NCI-H446 treated with DMSO at 0.1 percent for 48 hours (cell line): ENCODE measurements at places on chromosomes 5 and 9.

DNA sequence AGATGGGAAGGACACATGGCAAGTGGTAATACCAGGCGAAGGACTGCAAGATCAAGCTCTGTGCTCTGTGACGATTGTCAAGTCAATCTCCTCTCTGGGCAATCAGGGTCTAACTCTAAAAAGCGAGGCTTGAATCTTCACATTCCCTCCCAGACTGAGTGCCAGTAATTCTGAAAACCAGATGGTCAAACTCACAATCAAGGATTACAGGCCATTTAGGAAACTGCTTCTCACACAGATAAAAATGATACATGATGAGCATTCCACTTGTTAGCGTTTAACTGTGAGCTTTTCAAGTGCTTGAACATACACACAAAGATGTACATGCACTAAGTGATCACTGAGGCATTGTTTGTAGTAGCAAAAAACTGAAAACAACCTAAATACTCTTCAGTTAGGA, 210.1 kb downstream of the TRIM32 start:
- no peak for DNase-seq

DNA sequence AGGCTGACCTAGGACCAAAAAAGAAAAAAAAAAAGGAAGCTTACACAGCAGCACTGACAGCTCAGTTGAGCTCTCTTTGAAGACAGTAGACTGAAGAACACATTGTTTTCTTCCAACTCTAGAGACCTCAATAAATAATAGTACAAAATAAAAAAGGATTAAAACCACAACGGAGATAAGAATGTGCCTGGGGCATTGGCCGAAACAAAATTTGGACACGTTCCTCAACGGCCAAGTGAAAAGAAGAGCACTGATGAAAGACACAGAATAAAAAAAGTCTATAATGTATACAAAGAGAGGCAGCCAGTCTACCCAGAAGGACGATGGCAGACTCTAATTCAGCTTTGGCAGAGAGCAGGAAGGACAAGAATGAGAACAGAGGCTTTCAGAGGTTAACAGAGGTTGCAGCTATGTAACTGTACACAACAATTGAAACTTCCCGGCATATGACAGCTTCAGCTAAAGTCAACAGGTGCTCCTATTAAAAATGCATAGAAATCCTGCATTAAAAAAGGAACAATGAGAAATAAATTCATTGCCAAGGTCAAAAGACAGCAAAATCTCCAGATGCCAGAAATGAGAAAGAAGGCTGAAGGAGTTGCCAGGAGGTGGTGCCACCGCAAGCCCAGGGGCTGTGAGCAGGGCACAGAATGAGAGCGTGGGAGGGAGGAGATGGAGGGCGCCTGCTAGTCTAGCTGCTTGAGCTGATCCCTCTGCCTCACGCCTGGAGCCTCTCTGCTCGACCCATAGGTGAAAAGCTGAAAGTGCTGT, 113.9 kb downstream of the DCP2 start:
- DNase-seq = peak; percentile 11

DNA sequence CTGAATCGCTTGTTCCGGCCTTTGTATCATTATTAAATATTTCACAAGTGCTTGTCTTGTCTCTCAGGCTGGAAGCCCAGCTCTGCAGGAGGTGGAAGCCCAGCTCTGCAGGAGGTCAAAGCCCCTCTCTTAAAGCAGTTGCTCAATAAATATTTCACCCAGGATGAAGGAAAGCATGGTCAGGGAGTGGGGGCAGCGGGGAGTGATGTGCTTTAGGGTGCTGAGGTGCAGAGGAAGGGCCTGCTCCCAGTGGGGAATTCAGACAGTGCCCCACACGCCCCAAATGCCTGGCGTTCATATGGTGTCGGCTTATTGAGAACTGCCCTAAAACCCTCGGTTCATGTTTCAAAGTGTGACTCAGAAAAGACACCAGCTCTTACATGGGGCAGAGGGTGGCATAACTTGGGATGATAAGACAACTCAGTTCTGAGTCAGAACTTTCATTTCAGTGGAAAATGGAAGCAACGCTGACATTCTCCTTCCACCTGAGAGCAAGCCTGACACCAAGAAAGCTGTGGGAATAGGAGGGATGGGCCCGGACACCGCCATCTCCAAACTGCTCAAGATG, 114.3 kb upstream of the DAP start:
- no peak for DNase-seq

DNA sequence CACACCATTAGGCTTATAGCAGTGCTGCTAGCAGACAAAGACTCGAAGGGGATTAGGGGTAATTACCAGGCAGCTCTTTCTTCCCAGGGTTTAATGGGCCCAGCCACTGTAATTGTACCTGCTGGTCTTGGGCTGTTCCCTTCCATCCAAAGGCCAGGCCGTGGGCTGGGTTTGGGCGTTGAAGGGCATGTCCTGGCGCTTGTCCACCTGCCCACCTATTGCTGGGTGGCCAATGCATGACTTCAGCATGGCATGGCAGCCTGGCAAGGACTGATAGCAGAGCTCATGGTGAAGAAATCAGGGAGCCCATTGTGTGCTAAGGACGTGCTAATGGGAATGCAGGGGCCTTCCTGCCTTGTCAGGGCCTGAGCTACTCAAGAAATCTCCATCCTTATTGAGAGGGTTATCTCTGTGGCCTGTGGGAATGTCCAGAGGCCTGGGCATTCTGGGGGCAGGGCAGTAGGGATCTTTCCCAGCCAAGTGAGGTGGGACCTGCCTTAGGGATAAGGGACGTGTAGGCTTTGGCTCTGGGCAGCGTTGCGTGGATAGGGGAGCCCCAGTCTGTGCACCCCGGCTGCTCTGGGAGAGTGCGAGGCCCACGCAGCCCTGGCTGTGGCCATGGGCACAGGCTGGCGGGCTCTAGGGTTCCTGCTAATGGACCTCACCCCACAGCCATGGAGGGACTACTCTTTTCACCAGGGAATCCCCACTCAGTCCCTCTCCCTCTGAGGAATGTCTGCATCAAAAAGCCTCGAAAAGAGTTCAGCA, 116.1 kb upstream of the PITX1 start:
- DNase-seq = no peak

GRCh38 chr5:88401686-88402085, 133.0 kb upstream of the TMEM161B start:
- DNase-seq = no peak

- no peak for DNase-seq
These were observed 111.5 kb upstream of the ZNF366 start for GRCh38 chr5:72618708-72619107.

- DNase-seq = no peak
These were observed 1.2 kb downstream of the CARD6 start for GRCh38 chr5:40842351-40842750.

- DNase-seq = no peak
These were observed 17.2 kb upstream of the FCN2 start for GRCh38 chr9:134863306-134863902.
